Epithelial cell of prostate (primary cell): ENCODE measurements at places on chromosomes 2 and 18.

DNA sequence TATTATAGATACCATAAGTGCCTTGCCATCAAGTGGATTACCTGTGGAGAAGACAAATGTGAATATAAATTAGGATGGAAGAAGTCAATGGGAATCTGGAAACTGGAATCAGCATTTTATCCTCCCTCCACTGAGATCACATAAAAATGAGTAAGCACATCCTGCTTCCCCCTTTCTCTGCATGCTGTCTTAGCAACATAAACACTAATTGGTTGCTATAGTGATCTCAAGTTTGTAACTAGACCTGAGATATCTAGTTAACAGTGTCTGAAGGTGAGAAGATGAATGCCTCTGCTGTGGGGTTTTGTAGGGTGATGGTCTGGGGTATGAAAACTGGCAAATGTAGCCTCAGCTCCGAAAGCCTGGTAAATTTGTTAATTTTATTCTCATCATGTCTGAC is 1357.5 kb upstream of the CELF4 start:
- no peak for DNase-seq

DNA sequence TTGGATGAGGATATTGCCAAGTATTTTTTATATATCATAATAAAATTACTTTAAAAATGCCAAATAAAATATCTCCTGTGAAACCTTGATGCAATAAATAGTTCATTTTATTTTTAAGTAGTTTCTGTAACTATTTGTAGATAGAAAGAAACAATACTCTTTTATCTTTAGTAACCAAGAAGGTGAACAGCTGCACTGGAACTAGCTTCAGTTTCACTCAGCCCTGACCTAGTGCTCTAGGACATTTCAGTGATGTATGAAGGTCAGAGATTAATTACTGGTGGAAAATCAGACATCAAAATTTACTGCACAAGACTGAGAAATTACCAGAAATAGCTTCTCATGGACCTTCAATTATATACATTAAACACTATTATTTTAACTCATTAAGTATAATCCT is 1305.0 kb downstream of the CNTNAP5 start:
- no peak for DNase-seq

GRCh38 chr2:43851011-43851980 is 12.5 kb downstream of the ABCG8 start:
- no peak for DNase-seq

- DNase-seq = no peak
Measured at GRCh38 chr2:225353579-225354085, 45.9 kb upstream of the NYAP2 start.

DNA sequence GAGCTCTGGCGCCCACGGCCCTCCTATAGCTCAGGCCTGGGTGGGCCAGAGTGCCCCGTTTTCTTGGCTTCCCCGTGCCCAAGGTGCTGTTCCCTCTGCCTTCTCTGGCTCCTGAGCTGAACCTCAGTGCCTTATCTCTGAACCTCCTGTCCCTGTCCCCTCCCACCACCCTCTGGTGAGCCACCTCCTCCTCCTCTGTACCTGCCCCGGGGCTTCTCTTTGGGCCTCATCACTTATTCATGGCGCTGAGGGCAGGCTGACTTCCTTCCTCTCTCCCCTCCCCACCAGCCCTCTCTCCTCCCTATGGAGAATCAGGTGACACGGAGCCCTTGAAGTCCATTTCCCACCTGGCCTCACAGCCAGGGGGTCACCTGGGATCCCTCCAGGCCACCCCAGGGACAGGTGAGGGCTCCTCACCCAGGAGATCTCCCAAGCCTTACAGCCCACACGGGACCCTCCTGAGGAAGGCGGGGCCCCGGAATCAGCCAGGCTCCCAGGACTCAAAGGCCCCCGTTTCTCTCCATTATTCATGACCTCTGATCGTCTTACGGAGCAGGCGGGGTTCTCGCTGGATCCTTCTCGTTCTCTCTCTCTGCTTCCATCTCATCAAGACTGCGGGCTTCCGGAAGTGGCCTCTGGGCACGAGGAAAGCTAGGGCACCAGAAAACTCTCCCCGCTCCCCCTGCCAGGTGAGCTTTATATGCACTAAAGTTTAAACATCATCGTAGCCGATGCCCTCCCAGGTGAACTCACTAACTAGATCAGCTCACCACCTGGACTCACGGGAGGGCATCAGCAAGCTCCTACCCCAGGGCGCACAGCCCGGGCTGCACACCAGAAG is at the start of gene LOXHD1:
Gene LOXHD1 (minus strand): TSS at position 106 of the 841 bp plus-strand sequence. CDS start 187 bp downstream, outside the sequence.
- DNase-seq = no peak
